ENCODE measurements at places on chromosomes 3 and 15. TPM values are rescaled to one million over a fixed set of nuclear protein-coding genes. Genes with fewer than 3 reads are reported as not detected.

DNA sequence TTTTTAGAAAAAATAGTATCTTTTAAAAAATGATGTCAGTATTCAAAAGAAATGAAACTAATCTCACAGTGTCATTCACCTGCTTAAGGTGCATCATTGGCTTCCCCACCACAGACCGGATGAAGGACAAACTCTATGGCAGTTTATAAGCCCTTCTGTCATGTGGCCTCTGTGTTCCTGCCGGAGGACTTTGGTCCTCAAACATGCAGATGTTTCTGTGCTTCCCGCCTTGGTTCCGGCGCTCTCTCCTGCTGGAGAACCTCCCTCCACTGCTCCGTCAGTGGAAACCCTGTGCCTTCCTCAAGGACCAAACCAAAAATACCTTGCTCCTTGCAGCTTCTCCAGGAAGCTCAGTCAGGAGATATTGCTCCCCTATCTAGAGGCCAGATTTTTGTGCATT lies 326.3 kb downstream of the UACA start:
- H3K27me3 ChIP-seq: peaks cover 40% of the 10 kb centered on the region
- no peak overlapping the region for H3K27ac ChIP-seq
- no peaks in the 10 kb centered on the region for H3K36me3 ChIP-seq
- H3K4me1 ChIP-seq: peaks cover 24% of the 10 kb centered on the region

DNA sequence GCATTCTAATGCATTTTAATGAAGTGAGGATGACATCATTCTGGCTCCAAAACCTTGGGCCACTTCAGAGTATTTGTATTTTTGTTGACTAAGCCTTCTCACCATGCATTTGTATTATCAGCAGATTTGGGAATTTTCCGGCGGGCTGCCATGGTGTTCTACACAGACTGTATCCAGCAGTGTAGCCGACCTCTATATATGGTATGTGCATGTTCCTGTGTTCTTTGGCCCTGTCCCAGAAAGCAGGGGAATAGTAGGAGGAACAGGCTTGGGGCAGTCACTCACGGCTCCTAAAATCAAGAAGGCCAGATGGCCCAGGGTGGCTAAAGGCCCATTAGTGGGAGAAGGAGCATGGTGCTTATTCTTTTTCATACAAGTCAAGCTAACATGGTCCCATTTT lies 80.5 kb downstream of the USF3 start:
- DNase-seq: no peak
- peaks cover 29% of the 10 kb centered on the region for H3K36me3 ChIP-seq
- no peak overlapping the region for H3K4me3 ChIP-seq
- no peaks in the 10 kb centered on the region for H3K4me1 ChIP-seq
- no peaks in the 10 kb centered on the region for H3K27me3 ChIP-seq
- no peak overlapping the region for H3K27ac ChIP-seq

GRCh38 chr3:24315356-24315755 lies 179.3 kb downstream of the THRB start:
- no peaks in the 10 kb centered on the region for H3K4me1 ChIP-seq
- DNase-seq: no peak
- no peak overlapping the region for H3K27ac ChIP-seq
- no peaks in the 10 kb centered on the region for H3K36me3 ChIP-seq
- no peaks in the 10 kb centered on the region for H3K27me3 ChIP-seq

ROBO2 gene
- total RNA-seq: not detected

AP3S2 gene
- total RNA-seq: 22.2 TPM
